Posterior vena cava (tissue), 2 donors: ENCODE measurements at places on chromosomes 1 and 21. TPM values are rescaled to one million over a fixed set of nuclear protein-coding genes. Genes with fewer than 3 reads are reported as not detected.
A peak's percentile ranks its signal among the peaks of the same experiment; 100 is the strongest.

- no peak for DNase-seq
Measured at GRCh38 chr1:199585392-199585791, 442.1 kb upstream of the NR5A2 start.

GRCh38 chr21:46171996-46172862 is 12.0 kb downstream of the SPATC1L start:
- no peak for DNase-seq

- no peak for DNase-seq
Measured at GRCh38 chr21:28639737-28640136, 352.9 kb downstream of the LTN1 start.

- no peak for DNase-seq
Measured at GRCh38 chr1:109923131-109923945, 12.7 kb downstream of the CSF1 start.

GRCh38 chr1:71074681-71075080 is 6.2 kb downstream of the ZRANB2 start:
- no peak for DNase-seq

- no peak for DNase-seq
Measured at GRCh38 chr1:213953806-213954205, 34.0 kb upstream of the PROX1 start.

DNA sequence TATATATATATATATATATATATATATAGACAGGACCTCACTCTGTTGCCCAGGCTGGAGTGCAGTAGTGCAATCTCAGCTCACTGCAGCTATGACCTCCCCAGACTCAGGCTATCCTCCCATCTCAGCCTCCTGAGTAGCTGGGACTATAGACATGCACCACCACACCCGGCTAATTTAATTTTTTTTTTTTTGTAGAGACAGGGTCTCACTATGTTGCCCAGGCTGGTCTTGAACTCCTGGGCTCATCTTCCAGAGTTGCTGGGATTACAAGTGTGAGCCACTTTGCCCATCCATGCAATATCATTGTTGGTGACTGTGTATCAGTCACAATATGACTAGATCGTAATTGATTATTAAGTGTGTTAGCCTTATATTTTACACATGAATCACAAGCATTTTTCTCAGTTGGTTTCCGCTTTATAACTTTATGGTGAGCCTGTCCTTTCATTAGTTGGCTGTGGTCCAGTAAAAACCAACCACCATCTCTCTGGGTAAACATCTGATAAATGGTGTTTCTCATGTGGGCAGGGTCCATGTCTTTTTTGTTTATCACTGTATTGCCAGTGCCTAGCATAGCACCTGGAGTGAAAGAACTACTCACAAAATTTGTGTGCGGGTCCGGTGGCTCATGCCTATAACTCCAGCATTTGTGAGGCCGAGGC is 63.6 kb downstream of the MYOM3 start:
- DNase-seq, result peak; percentile 11

DNA sequence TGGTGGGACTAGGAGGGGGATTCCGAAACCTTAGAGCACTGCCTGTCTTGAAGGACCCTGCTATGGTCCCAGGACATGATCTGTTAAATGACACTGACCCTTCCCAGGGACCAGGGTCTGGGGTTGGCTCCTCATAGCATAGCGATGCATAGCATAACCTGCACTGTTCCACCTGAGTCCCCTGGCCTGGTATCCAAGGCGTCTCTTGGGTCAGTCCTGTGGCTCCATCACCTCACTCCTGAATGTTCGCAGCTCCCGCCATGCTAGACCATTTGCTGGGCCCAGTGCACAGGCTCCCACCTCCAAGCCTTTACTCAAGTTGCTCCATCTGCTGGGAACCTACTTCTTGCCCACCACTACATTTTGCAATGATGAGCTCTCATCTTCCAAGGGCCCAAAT is 39.0 kb upstream of the MAGOH start:
- peak; percentile 52 for DNase-seq

- DNase-seq, result peak; percentile 88
Measured at GRCh38 chr1:221612047-221612777, 129.7 kb downstream of the DUSP10 start.

GRCh38 chr1:147246910-147247655 is 4.6 kb downstream of the CHD1L start:
- DNase-seq, result no peak

- no peak for DNase-seq
Measured at GRCh38 chr1:113912594-113913311, 7.6 kb downstream of the DCLRE1B start.

- no peak for DNase-seq
Measured at GRCh38 chr1:178294654-178295053, 200.8 kb downstream of the RASAL2 start.

DNA sequence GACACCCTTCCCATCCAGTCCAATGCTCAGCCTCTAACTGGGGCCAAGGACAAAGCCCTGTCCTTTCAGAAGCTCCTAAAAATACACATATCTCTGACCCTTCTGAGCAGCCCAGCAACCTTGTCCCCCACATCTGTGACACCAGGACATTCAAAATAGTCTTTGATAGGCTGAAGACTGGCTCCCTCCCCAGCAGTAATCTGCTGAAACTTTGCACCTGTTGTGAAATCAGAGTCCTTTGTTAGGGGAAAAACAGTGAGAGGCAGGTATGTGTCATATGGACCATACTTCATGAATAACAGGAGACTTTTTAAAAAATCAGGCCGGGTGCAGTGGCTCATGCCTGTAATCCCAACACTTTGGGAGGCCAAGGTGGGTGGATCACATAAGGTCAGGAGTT is 82.4 kb upstream of the VAMP3 start:
- DNase-seq, result no peak

Gene DIRAS3
- 4.1 TPM for total RNA-seq

Gene GREM2
- total RNA-seq, result 21.1 TPM

Gene PRELP
- 172 TPM for total RNA-seq

Gene SLC35F3
- not detected for total RNA-seq

Gene CDA
- total RNA-seq, result 9.1 TPM

Gene ABCA4
- 0.42 TPM for total RNA-seq

Gene HSPA6
- 6.7 TPM for total RNA-seq

Gene SHISAL2A
- not detected for total RNA-seq

Gene ALDH4A1
- total RNA-seq, result 8.5 TPM

Gene CLCA1
- total RNA-seq, result not detected

Gene ITGB2
- 122 TPM for total RNA-seq

Gene SLC16A4
- total RNA-seq, result 8.0 TPM

Gene NR1I3
- total RNA-seq, result not detected

Gene PDPN
- 28.5 TPM for total RNA-seq
